ENCODE measurements at places on chromosomes 11 and 22. TPM values are rescaled to one million over a fixed set of nuclear protein-coding genes. Genes with fewer than 3 reads are reported as not detected.

TPBGL gene
- 0.11 TPM for total RNA-seq

TMEM45B gene
- 3.2 TPM for total RNA-seq

OR10A4 gene
- total RNA-seq: not detected

POU2AF2 gene
- not detected for total RNA-seq

ABCG4 gene
- 5.6 TPM for total RNA-seq

C11orf98 gene
- 66.0 TPM for total RNA-seq

All from spinal cord (tissue), 10 donors.